ENCODE measurements at places on chromosomes 2 and 18. TPM values are rescaled to one million over a fixed set of nuclear protein-coding genes. Genes with fewer than 3 reads are reported as not detected.

DNA sequence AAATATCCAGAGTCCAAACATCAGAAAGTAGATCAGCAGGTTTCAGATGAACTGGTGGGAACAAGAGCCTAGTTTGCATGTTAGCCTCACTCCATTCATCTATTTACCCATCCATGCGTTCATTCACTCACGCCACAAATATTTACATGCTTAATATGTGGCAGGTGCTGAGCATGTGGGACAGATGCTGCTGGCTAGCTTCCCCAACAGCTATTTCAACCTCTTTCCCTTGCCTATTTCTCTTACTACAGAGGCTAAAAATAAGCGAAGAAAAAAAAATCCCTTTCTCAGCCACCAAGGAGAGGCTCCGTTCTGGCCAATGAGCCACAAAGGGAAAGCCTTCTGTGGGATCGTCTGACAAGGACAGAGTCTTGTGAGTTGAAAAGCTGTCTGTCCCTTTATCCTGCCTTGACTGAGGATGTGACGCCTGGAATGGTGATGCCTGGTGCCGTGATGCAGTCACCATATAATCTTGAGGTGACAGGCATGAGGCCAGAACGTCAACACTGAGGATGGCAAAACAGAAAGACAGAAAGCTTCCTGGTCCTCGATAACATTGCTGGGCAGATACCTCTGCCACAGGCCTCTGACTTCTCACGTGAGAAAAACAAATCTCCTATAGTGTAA, 78.2 kb downstream of the KCTD1 start:
- DNase-seq, result no peak

- DNase-seq, result no peak
These were observed 148.5 kb downstream of the LNPK start for GRCh38 chr2:175853616-175853890.

- no peak for DNase-seq
These were observed 109.1 kb upstream of the FBXO11 start for GRCh38 chr2:48015421-48015820.

GRCh38 chr2:204611764-204612163, 66.5 kb downstream of the PARD3B start:
- no peak for DNase-seq

- DNase-seq, result no peak
These were observed 159.7 kb upstream of the CDH20 start for GRCh38 chr18:61173554-61173953.

The TRIM43 gene
- total RNA-seq, result not detected

The HOXD12 gene
- total RNA-seq, result not detected

DNA sequence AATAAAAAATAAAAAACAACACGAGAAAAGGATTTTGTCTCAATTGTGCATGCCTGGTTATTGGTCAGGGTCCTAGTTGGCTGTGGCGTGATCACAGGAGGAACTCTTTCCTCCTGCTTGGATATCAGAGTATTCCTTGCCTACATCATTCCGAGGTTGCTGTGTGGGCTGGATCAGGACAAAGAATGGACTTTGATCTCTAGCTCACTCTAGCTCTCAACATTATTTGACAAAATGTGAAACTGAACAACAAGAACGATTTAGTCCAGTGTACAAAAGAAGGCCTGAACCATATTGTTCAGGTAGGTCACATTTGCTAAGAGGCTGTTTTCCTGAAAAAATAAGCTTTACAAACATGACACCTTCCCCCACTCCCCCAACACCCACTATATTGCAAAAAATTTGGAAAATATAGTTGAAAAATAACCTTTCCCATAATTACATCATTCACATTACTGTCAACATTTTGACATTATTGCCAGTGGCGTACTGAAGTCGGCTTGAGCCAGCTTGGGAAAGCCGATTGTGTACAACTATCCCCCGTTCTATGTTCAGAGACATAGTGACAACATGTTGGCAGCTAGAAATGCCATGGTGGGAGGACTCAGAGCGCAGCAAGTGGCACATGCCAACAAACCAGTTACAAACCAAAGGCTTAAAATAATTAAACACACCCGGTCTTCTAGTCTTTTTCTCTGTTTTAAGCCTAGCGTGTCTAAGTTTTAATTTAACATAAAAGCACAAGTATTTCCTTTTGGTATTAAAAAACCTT, 179.0 kb downstream of the LPIN1 start:
- DNase-seq, result no peak

The PNPT1 gene
- 13.9 TPM for total RNA-seq

The LINC00305 gene
- not detected for total RNA-seq

The WNT6 gene
- not detected for total RNA-seq

The PDCL3 gene
- 33.5 TPM for total RNA-seq

The LHCGR gene
- not detected for total RNA-seq

- no peak for DNase-seq
These were observed 359.9 kb upstream of the FANCL start for GRCh38 chr2:58601017-58601416.

DNA sequence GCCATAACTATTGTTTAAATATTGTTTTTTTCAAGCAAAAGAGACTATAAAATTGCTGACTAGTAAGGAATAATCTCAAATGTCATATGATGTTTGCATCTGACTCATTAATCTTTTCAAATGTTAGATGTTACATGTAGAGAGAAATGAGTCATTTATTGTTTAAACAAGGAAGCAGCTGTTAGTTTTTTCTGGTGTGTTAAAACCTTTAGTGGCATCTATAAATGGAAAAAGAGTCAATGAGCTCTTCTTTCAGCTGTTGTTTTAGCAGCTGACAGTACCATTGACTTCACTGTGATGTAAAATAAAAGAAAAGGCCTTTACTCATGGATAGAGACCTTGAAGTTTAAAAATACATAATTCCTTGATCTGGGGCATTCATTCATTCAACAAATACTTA, 1.8 kb upstream of the KLHL41 start:
- no peak for DNase-seq

GRCh38 chr2:117760916-117761315, 53.6 kb upstream of the DDX18 start:
- no peak for DNase-seq

- DNase-seq, result no peak
These were observed at the start of gene GKN1 for GRCh38 chr2:68974251-68974650. Gene GKN1 (plus strand): TSS chr2:68974636. CDS start chr2:68974678, 42 bp downstream.

The UGT1A8 gene
- not detected for total RNA-seq

The ANKRD44 gene
- 113 TPM for total RNA-seq

DNA sequence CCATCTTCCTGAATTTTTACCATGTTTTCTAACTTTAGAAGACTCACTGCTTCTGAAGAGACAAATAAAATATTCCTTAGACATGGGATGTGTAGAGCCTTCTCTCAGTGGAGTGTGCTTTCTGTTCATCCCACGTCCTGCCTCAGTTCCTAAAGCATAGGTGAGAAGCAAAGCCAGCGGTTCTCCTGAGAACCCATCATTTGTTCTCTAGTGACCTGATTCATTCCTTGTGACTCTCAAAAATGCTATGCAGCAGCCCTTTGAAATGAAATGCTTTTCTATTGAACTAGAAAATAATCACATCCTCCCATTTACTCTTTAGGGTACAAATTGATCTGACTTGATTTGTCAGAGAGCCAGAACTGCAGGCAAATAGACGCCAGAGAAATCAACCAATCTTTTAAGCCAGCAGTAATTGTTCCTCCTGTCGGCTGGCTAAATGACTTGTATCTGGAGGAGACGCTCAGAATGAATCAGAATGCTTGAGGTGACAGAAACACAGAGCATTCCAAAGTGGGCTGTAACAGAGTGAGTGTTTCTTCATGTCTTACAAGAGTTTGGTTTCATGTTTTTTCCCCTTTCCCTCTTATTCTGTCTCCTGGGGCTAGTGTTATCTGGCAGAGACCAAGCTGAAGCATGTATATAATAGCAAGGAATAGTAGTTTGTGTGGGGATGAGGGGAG, 81.3 kb upstream of the TMEM178A start:
- no peak for DNase-seq

DNA sequence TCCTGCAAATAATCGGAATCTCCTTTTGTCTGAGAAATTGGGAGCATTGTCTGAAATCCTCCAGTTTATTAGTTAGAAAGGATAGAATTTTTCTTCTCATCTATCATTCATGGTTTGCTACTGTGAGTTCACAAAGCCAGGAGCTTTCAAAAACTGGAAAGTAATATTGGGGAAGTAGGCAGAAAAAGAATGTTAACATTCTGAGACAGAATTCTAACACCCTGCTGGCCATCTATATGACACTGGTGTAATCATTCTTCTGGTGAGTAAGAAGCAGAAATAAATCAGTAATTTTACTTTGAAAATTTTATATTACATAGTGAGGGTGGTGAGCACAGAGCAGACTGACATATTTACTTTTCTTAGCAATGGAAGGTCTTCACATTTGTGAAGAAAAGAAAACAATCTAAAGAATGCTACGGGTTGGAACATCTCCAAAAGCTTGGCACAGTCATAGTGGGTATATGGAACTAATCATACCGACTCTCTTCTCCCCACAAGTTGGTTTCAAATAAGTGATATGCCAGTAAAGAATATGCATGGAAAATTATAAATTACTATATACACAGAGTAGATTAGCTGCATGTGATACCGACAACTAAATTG, 344.9 kb downstream of the LPIN1 start:
- no peak for DNase-seq

The DIPK1C gene
- total RNA-seq, result not detected

GRCh38 chr2:168951871-168952270, 50.8 kb downstream of the G6PC2 start:
- DNase-seq, result no peak

- no peak for DNase-seq
These were observed 80.8 kb upstream of the SNTG2 start for GRCh38 chr2:869894-870293.

The DQX1 gene
- not detected for total RNA-seq

The DUSP19 gene
- total RNA-seq, result 0.24 TPM

- DNase-seq, result no peak
These were observed 137.6 kb upstream of the HNMT start for GRCh38 chr2:137826373-137827372.

The UGT1A3 gene
- not detected for total RNA-seq

DNA sequence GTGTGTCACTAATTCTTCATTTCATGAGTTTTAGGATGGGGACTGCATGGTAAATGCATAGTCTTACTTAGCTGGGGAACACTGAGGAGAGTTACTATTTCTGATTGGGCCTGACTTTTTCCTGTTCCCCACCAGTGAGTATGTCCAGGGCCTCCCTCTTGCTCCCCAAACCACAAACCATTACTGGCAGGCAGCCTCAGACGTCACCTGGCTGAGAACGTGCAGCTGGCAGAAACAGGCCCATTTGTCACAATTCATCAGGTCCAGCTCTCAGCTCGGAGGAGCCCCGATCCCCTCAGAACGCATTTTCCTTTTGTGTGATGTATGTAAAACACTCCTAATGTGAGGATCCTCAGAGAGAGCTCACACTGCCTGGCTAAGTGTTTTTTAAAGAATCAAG, 71.7 kb upstream of the SIX3 start:
- no peak for DNase-seq

Data from CD8-positive, alpha-beta T cell (primary cell).